ENCODE measurements at places on chromosomes 2 and 18.

GRCh38 chr18:13264091-13265007 is 45.8 kb downstream of the LDLRAD4 start:
- DNase-seq: no peak

- no peak for DNase-seq
Observed at GRCh38 chr18:10114717-10115463, 201.1 kb downstream of the VAPA start.

DNA sequence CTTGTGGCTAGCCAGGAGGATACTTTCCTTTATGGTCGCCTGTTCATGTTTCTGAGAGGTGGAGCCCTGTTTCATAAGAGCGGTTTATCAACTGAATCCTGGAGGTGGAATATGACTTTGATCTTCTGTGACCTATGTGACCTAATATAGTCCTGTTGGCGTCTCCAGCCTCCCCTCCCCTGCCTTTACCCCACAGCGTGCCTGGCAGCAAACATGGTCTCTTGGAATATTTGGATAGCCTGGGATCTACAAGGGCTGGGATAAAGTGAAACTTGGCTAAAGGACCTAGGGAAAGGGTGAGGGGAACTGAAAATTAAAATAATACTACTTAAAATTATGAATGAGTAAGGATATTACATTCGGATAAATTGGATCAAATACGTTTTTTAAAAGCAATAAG is 246.0 kb downstream of the BABAM2 start:
- no peak for DNase-seq

DNA sequence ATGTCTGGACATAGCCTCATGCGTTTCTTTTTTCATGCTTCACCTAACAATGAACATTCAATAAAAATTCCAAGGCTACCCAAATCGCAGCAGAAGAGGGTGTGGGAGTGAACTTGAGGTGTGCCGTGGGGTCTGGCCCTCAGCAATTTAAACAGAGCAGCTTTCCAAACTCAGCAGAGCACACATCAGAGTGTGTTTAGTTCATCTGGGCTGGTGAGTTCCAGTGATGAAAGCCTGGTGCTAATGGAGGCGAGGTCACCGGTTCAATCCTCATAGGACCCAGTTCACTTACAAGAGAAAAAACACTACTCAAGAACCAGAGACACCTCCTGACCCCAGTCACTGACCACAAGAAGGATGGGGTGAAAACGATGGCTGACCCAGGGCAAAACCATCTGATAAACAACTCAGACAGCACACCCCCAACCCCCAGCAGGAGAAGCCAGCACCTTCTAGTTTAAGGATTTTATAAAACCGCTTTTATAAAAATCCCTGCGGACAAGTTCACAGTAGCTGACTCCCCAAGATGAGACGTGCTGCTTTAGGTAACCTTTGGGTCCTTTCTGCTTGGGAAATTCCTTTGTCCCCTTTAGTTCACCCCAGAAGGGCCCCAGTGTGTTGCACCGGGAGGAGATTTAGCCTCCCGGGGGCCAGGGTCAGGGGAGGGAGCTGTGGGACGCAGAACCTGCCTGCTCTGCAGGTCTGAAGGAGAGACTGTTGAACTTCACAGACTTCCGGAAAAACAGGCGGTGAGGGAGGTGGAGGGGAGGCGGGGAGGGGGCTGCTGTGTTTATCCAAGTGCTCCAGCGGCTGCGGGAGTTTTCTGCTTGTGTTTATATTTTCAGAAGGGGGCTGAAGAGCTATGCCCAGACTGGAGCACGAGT is 152.7 kb upstream of the SOX11 start:
- DNase-seq: no peak

DNA sequence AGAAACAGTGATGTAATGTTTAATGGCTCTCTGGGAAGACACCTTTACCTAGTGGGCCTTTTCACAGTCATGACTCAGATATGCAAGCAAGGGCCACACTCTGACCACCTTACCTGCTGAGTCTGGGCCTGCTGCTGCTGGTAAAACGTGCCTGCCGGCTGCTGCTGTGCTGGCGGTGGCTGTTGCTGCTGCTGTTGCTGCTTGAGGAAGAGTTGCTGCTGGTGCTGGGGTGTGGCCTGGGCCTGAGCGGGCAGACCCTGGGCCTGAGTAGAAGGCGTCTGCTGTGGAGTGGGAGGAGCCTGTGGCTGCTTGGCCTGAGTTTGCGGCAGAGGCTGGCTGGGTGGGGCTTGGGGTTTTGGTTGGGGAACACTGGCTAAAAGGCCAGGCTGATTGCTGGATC is 81.6 kb upstream of the NFU1 start:
- no peak for DNase-seq

GRCh38 chr18:32177530-32177929 is 12.3 kb upstream of the MEP1B start:
- DNase-seq: no peak

DNA sequence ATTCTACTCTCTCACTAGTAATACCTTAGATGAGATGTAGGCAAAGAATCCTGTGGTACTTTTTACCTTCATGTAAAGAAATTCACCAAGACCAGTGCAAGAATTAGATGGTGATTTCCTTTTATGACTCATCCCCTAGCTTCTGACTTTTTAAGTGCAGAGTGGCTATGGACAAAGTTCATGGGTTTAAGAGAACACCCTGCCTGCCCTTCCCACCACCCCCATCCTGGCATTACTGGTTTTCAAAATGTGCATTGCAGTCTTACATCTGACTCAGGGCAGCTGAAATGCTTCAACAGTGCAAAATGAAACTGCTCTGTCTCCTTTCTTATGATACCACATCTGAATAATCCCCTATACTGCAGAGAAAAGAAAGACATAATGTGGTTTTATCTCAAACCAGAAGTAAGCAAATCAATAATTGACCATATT is 22.6 kb downstream of the MAIP1 start:
- DNase-seq: peak; percentile 22

DNA sequence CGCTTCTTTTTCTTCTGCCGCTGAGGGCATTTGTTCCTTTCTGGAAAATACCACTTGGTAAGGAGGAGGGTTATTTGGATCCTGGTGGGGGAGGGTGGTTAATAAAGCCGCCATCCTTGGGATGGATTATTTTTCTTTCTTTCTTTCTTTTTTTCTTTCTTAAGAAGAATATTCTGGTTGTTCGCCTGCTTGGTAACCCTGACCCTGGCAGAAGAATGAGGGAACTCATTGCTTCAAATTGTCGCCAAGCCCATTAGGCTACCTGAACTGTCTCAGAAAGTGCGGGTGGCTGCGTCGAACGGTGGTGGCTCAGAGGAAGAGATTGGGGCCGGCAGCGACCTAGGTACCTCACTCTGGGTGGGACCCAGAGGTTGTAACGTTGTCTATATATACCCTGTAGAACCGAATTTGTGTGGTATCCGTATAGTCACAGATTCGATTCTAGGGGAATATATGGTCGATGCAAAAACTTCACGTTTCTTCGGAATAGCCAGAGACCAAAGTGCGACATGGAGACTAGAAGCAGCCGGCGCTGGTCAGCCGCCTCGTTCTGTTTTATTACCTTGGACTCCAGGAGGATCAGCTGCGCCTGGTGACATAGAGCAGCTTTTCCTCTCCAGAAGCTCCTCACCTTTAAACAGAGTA is 1.3 kb upstream of the HOXD4 start:
- no peak for DNase-seq

DNA sequence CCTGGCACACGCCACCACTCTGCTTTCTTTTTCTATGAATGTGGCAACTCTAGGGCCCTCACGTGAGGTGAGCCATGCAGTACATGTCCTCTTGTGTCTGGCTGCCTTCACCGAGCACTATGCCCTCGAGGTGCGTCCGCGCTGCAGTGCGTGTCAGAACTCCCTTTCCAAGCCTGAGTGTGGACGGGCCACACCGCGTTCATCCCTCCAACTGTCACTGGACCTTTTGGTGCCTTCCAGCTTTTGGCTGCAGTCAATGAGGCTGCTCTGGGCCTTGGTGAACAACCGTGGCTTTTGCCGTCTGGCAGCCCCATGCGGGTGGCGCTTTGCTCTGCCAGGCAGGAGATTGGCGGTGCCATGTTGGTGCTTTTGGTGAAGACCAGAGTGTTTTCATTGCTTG is 74.0 kb downstream of the TSHZ1 start:
- DNase-seq: no peak

DNA sequence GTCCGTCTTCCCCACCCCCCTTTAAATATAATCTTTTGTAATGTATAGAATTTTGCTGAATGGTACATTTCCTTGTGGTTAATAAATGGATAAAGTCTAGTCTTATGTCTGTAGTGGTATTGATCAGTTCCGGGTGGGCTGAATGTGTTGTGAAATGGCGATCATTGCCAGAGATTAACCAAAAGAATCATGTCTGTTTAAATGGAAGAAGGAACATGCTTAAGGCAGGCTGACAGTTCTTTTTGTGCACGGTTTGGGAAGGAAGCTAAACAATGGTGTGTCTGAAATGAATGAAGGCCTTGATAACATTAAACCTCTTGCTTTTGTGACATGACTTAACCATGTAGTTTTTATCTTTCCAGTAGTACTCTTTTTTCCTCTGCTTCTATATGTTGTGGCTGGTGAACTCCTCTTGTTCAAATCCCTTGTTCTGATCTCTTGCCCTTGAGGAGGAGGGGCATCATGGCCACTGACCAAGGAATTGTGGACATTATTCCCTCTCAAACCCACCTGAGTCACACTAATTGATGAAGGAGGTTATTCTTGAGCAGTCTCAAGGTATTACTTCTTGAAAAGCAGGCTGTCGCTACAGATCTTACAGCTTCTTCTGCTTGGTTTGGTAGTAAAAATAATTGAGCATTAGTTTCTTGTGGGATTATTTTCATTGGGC is 1.7 kb downstream of the ACVR2A start:
- DNase-seq: no peak

- no peak for DNase-seq
Observed at GRCh38 chr2:20638014-20638413, 12.9 kb downstream of the HS1BP3 start.

GRCh38 chr2:70212298-70212932 is 21.6 kb upstream of the C2orf42 start:
- no peak for DNase-seq

DNA sequence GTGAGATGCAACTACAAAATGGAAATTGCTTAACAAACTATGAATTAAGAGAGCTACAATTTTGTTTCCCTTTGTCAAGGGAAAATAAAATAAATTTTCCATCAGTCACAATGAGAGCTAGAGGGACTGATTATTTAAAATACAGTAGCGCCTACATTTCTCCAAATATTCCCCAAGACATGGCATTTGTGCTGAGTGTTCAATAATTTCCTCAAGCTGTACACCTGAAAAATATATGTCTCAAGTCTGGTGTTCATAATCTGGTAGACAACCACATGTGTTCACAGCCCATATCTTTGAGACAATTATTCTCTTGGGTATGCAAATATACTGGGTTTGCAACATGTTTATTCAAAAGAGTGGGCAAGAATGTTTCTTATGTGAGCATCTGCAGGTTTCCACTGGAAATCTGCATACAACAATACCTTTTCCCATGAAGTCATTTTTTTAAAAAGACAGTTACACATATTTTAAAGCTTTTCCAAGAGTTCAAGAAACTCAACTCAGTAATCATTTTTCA is 240.1 kb upstream of the VRK2 start:
- no peak for DNase-seq

GRCh38 chr2:239053801-239054503 is 206.1 kb downstream of the TWIST2 start:
- DNase-seq: no peak

- peak; percentile 25 for DNase-seq
Observed at GRCh38 chr2:36294316-36294721, 61.3 kb upstream of the CRIM1 start.

DNA sequence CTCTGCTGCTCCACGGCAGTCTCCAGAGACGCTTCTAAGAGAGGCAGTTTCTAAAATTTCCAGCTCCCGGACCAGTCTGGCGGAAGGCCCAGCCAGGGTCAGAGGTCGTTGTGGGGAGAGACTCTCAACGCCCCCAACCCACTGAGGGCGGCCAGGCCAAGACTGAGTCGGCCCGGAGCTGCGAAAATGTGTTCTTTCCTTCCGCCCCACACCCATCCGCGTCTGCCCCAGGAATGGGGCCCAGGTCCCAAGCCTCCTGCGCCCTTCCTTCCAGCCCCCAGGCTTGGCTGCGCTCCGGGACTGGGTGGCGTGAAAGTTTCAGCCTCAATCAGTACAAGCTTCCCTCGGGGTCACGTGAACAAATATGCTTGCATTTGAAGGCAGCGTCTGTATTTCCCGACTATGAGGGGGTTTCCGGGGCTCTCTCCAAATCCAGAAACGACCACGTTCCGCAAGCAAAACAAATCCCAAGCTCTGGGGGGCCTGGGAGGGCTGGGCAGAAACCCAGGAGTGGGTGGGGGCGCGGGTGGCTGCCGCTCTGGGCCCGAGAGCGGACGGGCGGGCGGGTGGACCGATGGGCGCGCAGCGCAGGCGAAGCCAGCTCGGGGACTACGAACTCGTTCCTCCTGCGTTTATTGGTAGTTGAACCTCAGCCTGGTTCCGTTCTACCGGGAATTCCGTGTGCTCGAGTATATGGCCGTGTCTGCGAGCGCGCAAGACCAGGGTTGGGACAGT is 3.3 kb downstream of the HOXD3 start:
- DNase-seq: no peak

DNA sequence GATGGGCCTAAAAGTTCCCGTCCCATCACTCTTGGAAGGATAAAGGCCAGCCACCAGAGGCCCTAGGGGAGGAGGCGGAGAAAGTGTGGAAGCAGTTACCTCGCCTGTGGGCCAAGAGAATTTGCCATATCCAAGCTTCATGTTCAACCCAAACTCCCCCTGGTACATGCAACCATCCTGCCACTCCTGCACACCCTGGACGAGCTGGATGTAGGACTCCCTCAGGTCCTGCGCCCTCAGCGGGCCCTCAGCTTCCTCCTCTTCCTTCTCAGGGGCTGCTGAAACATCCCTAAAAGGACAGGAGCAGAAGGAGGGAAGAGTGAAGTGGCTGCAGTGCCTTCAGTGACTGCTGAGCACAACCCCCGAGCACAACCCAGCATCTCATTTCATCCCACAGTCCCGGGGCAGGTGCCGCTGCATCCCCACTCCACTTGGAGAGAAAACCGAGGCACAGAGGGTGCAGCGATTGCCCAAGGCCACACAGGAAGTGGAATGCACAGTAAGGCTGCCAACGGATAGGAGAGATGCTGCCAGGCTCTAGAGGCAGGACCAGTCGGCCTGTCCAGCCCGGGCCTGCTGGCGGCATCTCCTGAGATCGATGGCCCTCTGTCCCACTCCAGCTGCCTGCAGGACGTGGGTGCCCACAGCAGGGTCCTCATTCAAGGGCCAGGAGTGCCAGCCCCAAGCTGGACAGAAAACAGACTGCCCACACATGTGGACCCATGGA is 2.9 kb downstream of the ANKMY1 start:
- no peak for DNase-seq

- DNase-seq: no peak
Observed at GRCh38 chr18:56289381-56289780, 349.0 kb downstream of the TXNL1 start.

Measured in stimulated activated CD4-positive, alpha-beta T cell treated with anti-CD3 and anti-CD28 coated beads, Interleukin-2, amount 100 ng/mL, for 24 hours (primary cell).